ENCODE measurements at places on chromosomes 5 and 9.

GRCh38 chr5:40871177-40871576 is 30.0 kb downstream of the CARD6 start:
- DNase-seq, result no peak

DNA sequence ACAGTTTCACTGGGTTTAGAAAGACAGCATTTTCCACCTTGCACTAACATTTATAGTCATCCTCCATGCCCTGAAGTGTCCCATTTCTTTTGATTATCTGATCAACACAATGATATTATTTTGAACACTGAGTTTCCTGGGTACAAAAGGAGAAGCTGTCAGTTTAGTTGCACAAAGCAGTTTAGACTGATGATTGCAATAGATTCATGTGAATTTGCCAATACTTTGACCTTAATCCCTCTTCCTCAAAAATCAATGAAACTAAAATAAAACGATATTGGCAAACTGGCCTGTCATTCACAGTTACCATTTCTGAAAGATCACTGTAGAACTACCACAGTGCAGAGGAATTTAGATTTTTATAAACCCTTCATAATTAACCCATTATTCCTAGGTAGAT is 34.2 kb upstream of the RASGRF2 start:
- DNase-seq, result no peak

DNA sequence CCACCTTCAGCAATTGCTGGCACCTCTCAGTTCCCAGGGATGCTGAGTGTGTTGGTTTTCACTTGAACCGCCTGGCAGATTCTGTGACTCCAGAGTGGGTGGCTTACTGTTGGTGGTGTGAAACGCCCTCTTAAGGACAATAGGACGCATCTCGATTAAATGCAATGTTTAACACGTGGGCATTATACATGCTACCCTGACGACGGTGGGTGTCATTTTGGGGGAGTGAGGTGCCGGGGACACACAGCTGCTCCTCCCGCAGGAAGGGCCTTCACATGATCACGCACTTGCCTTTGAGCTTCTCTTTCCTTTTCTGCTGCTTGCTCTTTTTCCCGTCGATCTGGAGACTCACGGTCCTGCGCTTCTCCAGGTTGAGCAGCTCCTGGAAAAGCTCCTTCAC is 29.7 kb downstream of the DIRAS2 start:
- DNase-seq, result no peak

GRCh38 chr9:132578367-132578932 is 4.0 kb upstream of the BARHL1 start:
- no peak for DNase-seq

DNA sequence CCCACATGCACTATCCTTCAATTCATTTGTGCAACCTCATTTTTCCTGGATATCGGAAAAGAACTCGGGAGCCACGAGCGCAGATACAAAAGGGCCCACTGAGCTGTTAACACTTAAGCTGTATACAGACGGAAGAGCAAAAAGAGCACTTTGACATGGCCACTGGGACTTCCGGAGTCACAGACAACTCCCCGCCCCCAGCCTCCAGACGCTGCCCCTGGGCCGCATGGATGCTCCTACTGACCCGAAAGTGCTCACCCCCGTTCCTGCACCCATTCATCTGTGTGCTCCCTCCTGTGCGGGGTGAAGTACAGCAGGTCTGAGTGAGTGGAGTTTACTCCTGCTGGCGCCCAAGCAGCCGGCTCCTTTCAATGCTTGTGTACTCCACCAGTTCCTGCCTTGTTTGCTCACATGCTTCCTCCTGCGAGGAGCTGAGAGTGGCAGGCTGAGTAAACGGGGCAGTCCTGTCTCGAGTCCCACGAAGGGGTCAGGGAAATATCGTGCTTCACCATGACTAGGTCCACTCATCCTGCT is 901.0 kb upstream of the CTNND2 start:
- DNase-seq, result no peak

GRCh38 chr5:179878222-179879002 is 19.8 kb upstream of the MRNIP start:
- DNase-seq, result no peak

DNA sequence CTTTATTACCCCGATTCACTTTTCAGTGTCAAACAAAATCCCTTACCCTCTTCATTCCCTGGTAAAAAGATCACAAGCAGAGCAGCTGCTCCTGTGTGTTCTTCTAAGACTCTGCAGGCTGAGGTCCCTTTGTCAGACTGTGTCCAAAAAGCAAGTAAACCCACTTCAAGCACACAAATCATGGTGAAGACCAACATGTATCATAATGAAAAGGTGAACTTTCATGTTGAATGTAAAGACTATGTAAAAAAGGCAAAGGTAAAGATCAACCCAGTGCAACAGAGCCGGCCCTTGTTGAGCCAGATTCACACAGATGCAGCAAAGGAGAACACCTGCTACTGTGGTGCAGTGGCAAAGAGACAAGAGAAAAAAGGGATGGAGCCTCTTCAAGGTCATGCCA is 34.5 kb downstream of the CREBRF start:
- no peak for DNase-seq

- DNase-seq, result no peak
Observed at GRCh38 chr9:101365181-101365580, 19.6 kb downstream of the BAAT start.

- DNase-seq, result no peak
Observed at GRCh38 chr5:156687514-156687913, 162.6 kb upstream of the PPP1R2B start.

- no peak for DNase-seq
Observed at GRCh38 chr5:55360190-55360589, 52.4 kb downstream of the MTREX start.

DNA sequence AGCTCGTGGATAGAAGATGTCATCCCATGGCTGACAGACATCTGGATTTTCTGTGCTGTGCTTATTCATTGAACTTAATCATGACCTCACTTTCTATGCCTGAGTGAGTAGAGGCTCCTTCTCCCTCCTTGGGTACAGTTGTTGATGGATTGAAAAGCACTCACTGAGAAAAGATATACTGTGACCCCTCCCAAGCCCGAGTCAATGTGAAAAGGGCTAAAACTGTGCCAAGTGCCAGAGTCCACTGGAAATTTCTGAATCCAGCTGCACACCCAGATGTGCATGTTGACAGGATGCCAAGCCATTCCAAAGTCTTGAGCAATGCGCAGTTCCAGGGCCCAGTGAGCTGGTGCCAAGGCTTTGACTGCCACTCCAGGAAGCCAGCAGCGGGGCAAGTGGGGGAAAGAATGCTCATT is 473.0 kb downstream of the NTRK2 start:
- no peak for DNase-seq

DNA sequence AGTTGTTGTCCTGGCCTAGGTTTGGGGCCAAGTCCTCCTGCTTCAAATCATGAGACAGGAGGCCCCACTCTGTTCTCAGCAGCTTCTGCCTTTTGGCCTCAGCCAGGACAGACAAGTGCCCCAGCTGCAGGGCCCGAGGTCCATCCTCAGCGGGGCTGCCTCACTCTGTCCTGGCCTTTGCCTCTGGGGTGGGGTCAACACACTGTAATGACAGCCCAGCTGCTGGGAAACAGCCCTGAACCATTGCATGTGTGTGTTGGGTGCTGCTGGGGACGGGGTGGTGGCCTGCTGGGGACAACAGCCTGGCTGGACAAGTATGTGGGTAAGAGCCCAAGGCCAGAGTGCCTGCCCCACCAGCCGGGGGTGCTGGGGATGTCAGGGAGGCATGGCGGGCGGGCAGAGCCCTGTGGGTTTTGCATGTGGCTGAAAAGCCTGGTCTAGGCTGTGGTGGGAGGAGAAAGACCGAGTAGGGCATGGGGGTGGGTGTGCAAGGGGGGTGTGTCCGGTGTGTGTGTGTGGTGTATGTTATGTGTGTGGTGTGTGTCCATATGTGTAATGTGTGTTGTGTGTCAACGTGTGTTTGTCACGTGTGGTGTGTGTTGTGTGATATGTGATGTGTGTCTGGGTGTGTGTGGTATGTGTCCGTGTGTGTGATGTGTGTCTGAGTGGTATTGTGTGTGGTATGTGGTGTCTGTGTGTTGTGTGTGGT is 71.7 kb downstream of the KCNT1 start:
- DNase-seq, result no peak

GRCh38 chr9:109455391-109455790 is 42.7 kb downstream of the PTPN3 start:
- DNase-seq, result no peak
